ENCODE measurements at places on chromosomes 1 and 21.
A peak's percentile ranks its signal among the peaks of the same experiment; 100 is the strongest.

DNA sequence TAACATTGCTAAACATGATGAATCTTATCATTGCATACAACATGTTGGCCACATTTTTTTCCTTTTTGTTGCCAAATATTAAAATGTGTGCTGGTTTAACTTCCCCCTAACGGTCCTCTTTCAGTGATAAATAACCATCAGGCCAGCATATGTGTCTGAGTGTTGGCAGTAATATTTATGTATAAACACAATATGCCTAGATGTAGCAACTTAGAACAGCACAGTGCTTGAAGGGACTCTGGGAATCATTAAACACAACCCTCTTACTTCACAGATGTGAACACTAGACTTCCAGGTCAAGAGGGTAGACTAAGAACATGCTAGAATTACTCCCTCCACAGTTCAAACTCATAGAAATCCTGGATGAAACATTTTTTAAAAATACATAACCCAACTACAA, 581.8 kb downstream of the PLPP3 start:
- no peak for ATAC-seq

GRCh38 chr1:96130432-96130831, 591.2 kb upstream of the PTBP2 start:
- ATAC-seq, result no peak

DNA sequence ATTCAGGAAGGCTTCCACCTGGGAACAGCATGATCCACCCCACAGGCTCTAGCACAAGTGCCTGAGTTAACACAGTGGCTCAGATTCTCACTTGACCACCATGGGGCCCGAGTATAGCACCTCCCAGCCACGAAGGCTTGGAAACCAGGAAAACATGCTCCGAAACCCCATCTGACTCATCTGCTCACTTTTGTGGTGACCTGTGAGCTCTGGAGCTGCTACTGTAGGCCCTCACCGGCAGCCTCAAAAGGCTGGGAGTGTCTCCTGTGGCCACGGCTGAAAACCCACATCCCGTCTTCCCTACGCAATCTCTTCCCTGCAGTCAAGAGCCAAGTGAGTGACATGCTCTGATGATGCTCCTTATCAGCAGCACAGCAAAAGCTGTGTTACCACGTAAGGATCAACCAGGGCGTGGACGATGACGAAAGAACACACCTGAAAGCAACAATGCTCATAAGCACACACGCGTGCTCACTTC, 81.4 kb downstream of the TGFBR3 start:
- peak; percentile 84 for ATAC-seq

DNA sequence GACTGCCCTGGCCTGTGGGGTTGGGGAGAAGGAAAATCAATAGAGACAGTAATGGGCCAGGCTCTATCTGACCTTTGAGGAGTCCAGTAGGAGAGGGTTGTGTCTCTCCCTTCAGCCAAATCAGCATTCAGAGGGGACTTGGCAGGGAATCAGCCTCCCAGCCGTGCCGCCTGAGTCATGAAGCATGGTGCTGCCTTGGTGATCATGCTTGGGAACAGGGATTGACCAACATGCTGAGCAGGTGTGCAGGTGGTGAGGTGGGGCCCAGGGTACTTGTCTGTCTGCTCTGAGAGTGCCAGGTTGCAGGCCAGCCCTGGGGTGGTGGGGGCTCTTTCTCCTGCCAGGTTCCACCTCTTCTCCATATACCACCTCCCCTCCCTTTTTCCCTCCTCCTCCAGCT, 58.9 kb upstream of the TLR5 start:
- ATAC-seq, result no peak

GRCh38 chr1:66982561-66983260, 57.9 kb downstream of the MIER1 start:
- ATAC-seq, result no peak

DNA sequence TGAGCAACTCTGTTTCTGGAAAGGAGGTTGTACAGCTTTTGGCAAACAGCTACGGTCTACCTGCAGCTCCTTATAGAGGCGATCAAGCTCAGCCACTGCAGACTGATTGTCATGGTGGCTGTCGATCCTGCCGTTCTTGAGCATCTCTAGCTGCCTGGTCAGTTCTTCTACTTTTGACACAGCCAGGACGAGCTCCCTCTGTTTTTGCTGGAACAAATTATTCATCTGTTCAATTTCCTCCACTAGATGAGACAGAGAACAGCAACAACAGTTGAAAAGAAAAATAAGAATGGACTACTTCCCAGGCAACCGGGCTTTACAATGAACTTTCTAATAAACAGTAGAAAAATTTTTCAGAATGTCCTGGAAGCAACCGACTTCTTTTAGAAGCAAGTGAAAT, 42.5 kb downstream of the TP53BP2 start:
- no peak for ATAC-seq

GRCh38 chr1:164886101-164886500, 327.1 kb downstream of the PBX1 start:
- ATAC-seq, result no peak

- peak; percentile 16 for ATAC-seq
Measured at GRCh38 chr1:226656601-226657277, 82.3 kb downstream of the ITPKB start.

DNA sequence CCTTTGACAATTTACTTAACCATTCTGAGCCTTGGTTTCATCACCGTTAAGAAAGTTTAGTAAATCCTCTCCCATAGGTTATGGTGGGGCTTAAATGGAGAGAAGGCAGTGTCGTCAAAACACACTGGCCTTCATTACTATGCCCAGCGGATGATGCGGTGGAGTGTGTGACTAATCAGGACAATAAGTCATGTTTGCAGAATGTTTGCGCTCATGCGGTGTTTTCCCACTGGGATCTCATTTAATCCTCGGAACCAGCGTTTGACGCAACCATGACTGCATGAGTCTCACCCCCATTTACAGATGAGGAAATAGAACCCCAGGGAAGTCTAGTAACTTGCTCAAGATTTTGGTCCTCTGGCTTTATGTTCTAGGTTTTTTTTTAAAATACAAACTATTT, 17.5 kb downstream of the SLC26A9 start:
- no peak for ATAC-seq

DNA sequence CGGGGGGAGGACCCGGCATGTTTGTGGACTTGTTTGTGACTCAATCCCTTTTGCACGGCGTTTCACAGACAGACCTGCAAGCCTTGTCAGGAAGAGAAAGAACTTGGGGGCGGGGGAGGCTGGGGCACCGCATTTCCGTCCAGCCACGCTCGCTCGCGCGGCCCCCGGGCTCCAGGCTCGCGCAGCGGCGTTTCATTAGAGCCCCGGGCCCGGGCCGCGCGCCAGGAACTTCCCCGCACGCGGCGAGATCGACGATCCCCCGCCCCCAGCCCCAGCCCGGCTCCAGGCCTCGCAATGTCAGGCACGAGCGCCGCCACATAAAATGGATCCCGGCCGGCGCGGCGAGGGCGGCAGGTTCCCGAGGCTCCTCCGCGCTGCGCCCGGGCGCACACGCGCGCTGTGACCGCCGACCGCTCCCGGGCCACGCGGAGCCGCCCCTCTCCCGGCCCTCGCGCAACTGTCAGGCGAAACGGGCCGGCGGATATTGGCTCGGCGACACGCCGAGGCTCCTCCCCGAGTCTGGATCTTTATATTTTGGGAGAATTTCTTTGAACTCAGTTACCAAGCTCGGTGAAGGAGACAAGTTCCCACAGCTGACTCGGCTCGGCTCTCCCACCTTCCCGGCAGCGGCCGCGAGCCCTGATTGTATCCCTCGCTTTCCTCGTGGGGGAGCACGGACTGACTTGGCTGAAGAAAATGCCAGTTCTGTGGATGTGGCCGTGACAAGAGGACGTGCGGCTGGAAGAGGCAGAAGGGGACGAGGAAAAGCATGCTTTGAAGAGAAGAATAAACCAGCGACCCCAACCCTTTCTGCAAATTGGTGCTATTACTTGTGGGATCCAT, at the start of gene KIF26B:
Gene KIF26B (plus strand): TSS at position 557 of the 843 bp plus-strand sequence. CDS start 440 bp downstream, outside the sequence.
- ATAC-seq, result peak; percentile 20

GRCh38 chr1:232613752-232614381, 16.1 kb downstream of the SIPA1L2 start:
- ATAC-seq, result no peak

- no peak for ATAC-seq
Measured at GRCh38 chr1:62897788-62898187, 113.9 kb downstream of the ATG4C start.

- no peak for ATAC-seq
Measured at GRCh38 chr1:45644661-45645060, 20.8 kb upstream of the CCDC17 start.

DNA sequence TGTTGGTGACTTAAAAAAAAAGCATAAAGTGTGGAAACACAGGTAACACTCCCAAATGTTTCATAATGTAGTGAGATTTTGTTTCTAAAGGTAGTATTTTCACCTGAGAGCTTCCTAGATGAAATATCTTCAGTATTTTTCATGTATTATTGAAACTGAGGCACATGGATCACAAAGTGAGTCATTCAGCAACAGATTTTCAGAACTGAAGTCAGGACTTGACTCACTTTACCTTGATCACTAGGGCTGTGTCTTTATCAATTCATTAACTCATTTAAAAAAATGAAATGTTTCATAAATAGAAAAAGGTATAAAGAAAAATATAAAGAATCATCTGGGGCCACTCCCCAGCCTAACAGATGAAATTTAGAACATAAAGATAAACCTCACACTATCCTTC, 66.5 kb upstream of the RCC1 start:
- ATAC-seq, result peak; percentile 83

- no peak for ATAC-seq
Measured at GRCh38 chr21:19731251-19731650, 1267.0 kb upstream of the NCAM2 start.

- ATAC-seq, result no peak
Measured at GRCh38 chr1:230382001-230382491, 44.1 kb downstream of the PGBD5 start.

GRCh38 chr1:208335371-208336136, 91.4 kb upstream of the PLXNA2 start:
- ATAC-seq, result no peak

GRCh38 chr21:33299181-33299752, 25.5 kb upstream of the IFNAR1 start:
- peak; percentile 87 for ATAC-seq

- no peak for ATAC-seq
Measured at GRCh38 chr1:192491804-192492554, 83.6 kb upstream of the RGS1 start.

GRCh38 chr1:5811419-5811818, 180.8 kb downstream of the NPHP4 start:
- no peak for ATAC-seq

DNA sequence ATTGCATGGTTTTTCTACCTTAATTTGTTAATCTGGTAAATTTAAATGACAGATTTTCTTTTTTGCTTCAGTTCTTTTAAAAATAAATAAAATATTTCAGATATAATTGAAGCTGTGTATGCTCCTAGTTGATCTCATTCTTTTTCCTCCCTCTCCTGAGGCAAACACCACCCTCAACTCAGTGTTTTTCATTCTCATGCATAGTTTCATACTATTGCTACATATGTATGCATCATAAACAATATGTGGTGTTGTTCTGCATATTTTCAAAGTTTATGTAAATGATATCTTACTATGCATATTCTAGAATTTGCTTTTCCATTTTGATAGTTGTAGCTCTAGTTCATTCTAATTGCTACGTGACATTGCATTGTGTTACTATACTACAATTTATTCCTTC, 257.2 kb upstream of the POU3F1 start:
- no peak for ATAC-seq

DNA sequence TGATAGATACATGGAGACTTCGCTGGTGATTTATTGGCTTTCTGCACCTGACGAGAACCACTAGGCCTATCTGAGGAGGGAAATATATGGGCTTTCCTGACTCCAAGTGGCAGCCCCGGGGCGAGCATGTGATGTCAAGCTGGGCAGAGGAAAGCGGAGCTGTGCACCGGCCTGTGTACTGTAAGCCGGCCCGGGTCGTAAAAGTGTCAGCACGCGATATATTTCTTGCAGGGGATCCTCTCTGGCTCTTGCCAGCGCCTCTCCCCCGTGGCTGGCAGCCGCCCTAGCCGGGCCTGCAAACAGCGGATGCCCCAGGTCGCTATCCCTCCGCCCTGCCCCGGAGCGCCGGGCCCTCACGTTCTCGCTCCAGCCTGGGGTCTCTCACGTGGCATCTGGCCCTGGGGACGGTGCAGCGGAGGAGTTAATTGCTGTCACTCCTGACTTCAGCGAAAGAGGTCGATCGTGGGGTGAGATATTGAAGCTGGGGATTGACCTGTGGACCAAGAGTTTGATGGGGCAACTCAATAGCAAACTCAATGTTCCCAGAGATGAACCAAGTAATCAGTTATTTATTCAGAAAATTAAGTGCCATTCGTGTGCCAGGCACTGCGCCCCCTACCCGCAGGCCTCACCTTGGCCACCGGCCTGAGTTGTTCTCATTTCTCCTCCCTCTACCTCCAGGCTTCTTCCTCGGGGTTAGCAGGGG, 41.0 kb upstream of the HAO2 start:
- ATAC-seq, result peak; percentile 62

GRCh38 chr21:19420565-19420964, 1017.0 kb upstream of the TMPRSS15 start:
- no peak for ATAC-seq

DNA sequence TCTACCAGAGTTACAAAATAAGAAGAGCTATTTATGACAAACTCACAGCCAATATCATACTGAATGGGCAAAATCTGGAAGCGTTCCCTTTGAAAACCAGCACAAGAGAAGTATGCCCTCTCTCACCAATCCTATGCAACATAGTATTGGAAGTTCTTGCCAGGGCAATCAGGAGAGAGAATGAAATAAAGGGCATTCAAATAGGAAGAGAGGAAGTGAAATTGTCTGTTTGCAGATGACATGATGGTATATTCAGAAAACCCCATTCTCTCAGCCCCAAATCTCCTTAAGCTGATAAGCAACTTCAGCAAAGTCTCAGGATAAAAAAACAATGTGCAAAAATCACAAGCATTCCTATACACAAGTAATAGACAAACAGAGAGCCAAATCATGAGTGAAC, 1169.5 kb downstream of the AMY1C start:
- ATAC-seq, result no peak

GRCh38 chr21:31162079-31162699, 123.9 kb upstream of the KRTAP19-8 start:
- no peak for ATAC-seq

GRCh38 chr1:108595507-108595906, 35.6 kb downstream of the EEIG2 start:
- ATAC-seq, result no peak

DNA sequence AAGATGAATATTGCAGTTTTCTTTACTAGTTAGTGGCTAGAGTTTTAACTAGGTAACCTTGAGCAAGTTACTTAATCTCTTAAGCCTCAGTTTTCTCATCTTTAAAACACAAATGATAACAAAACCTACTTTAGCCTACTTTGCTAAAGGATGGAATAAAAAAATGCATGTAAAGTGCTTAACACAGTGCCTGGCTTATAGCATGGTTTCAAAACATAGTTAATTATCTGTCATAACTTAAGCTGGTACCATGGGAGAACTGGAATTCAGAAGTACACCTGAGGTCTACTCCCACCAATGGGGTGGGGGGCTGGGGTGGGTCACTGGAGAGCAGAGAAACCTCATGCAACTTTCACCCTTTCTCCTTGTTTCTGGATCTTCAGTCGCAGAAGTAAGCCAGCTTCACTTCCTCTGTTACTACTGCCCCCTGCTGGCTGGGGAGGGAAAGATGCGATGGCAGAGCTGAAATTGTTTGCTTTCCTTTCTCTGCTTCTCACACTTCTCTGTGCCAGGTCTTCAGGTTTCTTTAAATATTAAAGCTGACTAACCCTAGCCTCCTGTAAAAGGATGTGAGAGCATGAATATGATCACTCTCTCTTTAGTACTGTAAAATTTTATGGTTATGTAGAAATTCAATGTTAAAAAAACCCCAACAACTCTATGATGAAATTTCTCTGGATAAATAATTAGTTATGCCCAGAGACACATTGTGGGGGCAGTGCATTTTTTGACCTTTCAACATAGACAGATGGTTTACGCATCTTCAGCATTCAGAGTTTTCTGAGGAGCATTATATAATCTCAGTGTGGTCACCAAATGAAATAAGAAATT, 324.2 kb downstream of the HLX start:
- no peak for ATAC-seq

All from activated T-helper 17 cell treated with anti-CD3 and anti-CD28 coated beads, Interleukin-2, amount 50 U/mL, for 72 hours (primary cell).